T-helper 17 cell (primary cell): ENCODE measurements at places on chromosomes 1 and 21. TPM values are rescaled to one million over a fixed set of nuclear protein-coding genes. Genes with fewer than 3 reads are reported as not detected.

- no peak for DNase-seq
These were observed 1926.8 kb downstream of the NCAM2 start for GRCh38 chr21:22925032-22925431.

GRCh38 chr1:88876573-88877365, 14.6 kb downstream of the GTF2B start:
- DNase-seq = no peak

DNA sequence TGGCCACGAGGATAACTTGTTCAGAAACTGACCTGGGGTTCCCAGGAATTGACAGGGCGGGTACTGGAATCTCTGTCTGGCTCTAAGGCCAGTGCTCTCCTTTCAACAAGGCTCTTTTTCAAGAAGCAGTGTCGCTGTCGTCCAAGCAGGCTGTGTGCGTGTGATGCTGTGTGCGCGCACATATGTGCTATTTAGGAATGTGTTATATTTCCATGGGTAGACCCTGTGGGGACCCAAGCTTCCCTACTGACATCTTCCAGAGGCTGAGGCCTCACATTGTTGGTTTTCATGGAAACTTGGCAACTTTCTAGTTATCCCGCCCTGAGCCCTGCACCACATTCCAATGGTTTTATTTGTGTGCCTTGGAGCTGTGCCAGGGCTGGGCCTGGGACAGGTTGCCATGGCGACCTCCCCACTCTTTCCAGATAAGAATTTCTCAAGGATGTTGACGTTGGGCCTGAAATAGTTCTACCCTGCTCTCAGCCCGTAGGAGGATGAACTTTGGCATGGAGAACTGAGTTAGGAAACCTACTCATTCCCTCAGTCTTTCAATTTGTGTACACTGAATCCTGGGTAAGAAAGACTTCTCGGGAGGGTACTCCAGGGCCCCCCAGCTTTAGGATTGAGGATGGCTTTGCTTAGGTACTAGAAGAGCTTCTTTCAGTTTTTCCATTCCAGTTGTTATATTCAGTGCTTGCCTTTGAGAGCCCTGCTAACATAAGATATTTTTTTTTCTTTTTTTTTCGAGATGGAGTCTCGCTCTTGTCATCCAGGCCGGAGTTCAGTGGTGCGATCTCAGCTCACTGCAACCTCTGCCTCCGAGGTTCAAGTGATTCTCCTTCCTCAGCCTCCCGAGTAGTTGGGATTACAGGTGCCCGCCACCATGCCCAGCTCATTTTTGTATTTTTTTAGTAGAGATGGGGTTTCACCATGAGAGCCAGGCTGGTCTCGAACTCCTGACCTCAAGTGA, 38.8 kb upstream of the SRSF10 start:
- DNase-seq = no peak

GRCh38 chr1:171251042-171251951, 3.0 kb downstream of the FMO1 start:
- no peak for DNase-seq

GRCh38 chr1:18139198-18139981, 31.8 kb downstream of the IGSF21 start:
- DNase-seq = no peak

CAPN9 gene
- total RNA-seq = not detected

DNA sequence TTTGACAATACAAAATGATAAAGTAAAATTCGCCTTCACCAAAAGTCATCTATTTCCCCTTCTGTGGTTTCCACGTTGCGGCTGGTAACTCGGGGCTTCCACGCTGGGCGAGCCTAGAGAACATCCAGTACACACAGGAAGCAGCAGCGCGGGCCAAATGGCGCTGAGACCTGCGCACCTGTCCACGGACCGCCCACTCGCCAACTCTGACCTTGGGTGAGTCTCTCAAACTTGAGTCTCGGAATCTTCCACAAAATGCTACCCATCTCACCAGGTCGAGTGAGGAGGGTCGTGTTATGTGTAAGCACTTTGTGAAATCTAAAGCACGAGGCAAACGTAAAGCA, 820 bp upstream of the TTF2 start:
- DNase-seq = peak; percentile 60

GRCh38 chr1:200556002-200556401, 64.5 kb downstream of the KIF14 start:
- no peak for DNase-seq

F5 gene
- 24.3 TPM for total RNA-seq

GRCh38 chr21:8993284-8993942, 1528.0 kb upstream of the TPTE start:
- DNase-seq = no peak

HSD3B1 gene
- total RNA-seq = not detected

S100A8 gene
- total RNA-seq = 4.6 TPM

DAB1 gene
- 8.7 TPM for total RNA-seq
